Motor neuron (in vitro differentiated cells): ENCODE measurements at places on chromosomes 5 and 9.

DNA sequence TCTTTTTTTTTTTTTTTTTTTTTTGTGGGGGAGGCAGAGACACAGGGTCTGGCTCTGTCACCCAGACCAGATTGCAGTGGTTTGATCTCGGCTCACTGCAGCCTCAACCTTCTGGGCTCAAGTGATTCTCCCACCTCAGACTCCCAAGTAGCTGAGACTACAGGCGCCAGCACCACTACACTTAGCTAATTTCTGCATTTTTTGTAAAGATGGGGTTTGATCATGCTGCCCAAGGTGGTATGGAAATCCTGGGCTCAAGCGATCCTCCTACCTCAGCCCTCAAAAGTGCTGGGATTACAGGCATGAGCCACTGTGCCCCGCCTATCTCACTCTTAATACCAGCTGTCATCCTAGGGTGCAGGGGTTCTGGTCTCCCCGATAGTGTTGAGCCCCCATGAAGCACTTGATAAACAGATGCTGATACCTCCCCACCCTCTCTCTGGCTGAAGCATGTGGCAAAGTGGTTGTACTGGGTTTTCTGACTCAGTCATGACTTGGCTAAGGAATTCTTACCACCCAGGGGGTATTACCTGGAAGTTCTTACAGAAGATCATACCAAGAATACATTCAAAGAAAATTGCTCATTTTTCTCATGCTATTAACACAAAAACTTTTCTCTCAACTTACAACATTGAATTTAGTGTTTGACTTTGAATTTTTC is 110.2 kb upstream of the DAPK1 start:
- no peak for ATAC-seq

DNA sequence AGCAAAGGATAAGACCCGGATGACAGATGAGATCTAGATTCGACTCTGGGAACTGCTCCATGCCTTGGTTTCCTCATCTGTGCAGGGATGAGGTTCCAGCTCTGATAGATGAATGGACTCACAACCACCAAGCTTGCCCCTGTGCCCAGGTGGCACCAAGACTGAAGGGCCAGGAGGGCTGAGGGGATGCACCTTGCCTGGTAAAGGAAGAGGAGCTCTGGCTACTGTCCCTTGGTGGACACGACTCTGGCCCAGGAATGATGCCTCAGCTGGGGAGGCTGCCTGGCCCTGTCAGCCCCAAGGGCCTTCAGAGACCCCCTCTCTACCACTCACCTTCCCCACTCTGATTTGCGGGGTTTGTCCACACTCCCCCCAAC is 24.9 kb upstream of the ANXA6 start:
- ATAC-seq = no peak

GRCh38 chr5:142023836-142024235 is 11.0 kb upstream of the GNPDA1 start:
- ATAC-seq = no peak

DNA sequence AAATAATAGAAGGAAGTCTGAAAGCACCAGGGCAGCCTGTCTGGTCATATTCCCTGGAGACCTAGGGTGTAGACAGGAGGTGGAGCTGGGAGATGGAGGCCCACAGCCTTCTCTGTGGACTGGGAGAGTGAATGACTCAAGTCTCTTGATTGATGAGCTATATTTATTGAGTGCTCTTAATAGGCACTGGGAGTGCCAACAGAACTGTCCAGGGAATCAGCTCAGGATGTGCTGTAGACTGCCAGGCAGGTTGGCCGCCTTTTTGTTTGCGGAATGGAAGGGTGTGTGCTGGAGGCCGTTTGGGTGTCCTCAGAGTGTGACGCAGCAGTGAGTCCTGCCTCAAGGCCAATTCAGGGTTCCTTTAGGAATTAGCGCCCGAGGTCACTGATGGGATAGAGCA is 33.4 kb upstream of the POMT1 start:
- ATAC-seq = no peak

GRCh38 chr5:2008851-2009629 is 126.3 kb upstream of the IRX4 start:
- no peak for ATAC-seq

DNA sequence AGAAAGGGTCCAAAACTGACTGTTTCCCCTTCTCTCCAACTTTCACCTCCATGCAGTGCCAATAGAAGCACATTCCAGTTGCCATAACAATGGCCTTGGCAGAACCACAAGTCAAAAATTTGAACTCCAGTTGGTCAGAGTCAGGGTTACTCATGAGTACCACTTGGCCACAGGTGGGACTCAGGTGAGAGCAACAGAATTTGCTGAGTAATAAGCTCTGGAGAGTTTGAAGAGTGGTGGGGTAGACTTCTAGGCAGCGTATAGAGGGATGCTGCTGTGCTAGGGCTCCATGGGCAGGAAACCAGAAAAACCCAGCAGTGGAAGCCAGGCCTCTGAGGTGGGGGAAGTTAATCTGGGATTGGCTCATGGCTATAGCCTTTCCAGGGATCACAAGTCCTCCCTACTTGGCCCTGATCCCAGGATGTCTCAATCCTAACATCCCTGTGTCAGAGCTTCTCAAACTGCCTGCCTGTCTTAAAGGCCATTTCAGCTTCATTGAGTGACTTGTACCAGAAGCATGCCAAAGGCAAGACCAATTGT is 30.2 kb downstream of the SNX18 start:
- no peak for ATAC-seq

GRCh38 chr9:13001989-13002580 is 227.3 kb downstream of the LURAP1L start:
- ATAC-seq = no peak

- ATAC-seq = no peak
These were observed 38.8 kb downstream of the ITGA2 start for GRCh38 chr5:53027913-53028312.

DNA sequence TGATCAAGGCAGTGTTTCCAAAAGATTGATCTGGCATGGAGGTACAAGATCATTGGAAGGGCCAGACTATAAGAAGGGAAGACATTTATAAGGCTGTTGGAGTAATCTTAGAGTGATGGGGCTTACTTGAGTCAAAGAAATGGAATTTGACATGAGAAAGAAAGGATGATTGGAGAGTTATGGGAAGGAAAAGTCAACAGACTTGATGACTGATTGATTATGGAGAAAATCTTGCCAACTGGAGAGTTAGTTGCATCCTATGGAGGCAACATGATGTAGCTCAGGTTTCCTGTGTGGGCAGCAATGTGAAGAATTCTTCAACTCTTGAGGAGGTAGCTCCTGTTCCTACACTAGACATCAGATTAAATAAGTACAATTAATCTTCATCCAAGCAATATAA is 10.9 kb upstream of the MAST4 start:
- no peak for ATAC-seq

- no peak for ATAC-seq
These were observed 21.2 kb downstream of the SPATA31D3 start for GRCh38 chr9:81964218-81965171.

DNA sequence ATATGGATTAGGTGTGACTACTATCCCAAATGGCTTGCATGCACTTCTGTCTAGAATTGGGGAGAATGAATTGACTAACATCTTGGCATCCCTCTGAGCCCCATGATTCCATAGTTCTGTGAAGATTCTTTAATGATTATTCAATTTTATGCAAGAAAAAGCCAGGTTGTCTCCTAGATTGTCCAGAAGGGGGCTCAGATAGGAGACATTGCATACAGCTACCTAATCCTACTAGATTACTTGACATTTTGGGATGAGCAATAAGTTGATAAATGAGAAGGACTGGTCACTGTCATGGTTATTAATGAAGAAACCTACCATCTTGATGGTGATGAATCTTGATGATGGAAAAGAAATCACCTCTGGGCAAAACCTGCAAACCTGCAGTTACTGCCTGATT is 117.0 kb downstream of the CARTPT start:
- ATAC-seq = no peak

GRCh38 chr9:97388721-97389238 is 23.1 kb upstream of the TDRD7 start:
- peak; percentile 51 for ATAC-seq

GRCh38 chr9:27408482-27408881 is 111.5 kb upstream of the EQTN start:
- ATAC-seq = peak; percentile 26

DNA sequence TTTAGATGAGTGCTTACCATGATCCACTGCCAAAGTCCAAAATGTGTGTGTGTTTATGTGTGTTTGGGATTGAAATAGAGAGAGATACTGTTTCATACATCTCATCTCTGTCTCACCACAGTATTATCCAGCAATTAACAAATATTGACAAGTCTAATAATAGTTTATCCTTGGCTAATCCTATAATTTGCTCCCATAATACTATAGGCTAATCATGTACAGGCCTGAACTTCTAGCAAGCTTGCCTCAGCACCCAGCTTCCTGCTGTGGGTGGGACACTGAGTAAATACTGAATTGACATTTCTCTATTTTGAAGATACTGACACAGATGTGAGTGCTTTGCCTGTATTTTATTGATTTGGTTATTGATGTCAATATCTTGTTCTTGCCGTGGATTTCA is 35.3 kb upstream of the KCNV2 start:
- no peak for ATAC-seq

DNA sequence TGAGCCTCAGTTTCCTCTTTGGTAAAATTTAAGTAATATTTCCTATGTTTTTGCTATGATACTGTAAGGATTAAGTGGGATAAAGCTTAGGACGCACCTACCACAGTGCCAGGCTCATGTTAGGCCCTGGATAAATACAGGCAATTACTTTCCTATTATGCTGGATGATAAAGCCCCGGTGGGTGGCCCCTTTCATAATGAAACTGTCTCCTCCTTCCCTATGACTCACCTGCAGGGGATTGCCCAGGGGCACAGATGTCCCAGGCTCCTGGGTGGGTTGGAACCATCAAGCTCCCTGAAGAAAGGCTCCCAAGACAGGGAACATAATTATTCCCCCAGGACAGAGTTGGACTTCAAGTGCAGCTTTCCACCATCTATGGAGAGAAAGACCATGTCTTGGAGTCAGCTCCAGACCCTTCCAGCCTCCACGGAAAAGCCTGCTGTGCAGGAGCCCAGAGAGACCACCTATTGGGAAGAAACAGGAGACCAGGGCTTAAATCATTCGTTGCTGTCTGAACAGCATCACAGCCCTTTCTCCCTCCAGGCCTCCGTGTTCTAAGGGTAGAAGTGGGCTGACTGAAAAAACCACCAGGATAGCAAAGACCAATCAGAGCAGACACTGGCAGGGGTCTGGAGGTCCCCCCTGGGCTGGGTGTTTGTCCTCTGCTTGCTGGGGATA is 43.2 kb upstream of the FOXE1 start:
- ATAC-seq = no peak

GRCh38 chr5:178626484-178627258 is at the start of gene CLK4:
TSS of gene CLK4 (minus strand) at chr5:178627050. CDS start at chr5:178623416, 3,634 bp downstream.
- ATAC-seq = peak; percentile 90

DNA sequence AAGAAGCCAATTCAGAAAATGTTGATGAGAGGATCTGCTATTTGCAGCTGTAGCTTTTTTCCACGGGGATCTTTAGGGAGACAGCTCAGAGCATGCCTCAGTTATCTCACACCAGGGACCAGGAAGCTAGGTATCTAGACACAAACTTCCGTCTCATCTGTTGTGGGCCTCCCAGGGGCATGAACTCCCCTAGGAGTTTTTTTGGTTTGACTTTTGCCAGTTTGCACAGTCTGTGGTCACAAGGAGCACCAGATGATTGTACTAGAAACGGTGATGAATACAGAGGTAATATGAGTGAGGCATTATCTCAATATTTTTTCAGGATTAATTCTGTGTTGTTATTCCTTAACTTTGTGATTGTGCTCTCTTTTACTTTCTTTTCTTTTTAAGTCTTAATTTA is 533.2 kb upstream of the SEMA6A start:
- ATAC-seq = no peak

GRCh38 chr9:99637641-99638040 is 184.0 kb upstream of the NR4A3 start:
- ATAC-seq = no peak

GRCh38 chr9:128587453-128587852 is 35.1 kb downstream of the SPTAN1 start:
- no peak for ATAC-seq

DNA sequence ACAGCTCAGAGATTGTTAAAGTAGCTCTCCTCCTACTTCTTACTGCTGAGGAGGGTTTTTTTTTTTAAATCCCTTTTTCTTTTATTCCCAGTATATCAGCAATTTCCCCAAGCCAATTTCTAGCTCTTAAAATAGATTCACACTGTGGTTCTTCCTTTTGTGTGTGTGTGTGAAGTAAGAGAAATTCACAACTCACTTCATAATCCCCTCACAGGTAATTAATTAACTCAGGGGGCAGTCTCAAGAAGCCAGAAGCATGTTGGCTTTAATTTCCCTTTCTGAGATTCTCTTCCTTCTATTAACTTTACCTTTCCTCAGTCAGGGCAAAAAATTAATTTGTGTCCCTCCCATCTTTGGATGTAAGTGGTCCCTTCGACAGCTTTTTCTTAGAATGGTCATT is 71.0 kb upstream of the HMHB1 start:
- no peak for ATAC-seq
